ENCODE measurements at places on chromosomes 13 and 19.

DNA sequence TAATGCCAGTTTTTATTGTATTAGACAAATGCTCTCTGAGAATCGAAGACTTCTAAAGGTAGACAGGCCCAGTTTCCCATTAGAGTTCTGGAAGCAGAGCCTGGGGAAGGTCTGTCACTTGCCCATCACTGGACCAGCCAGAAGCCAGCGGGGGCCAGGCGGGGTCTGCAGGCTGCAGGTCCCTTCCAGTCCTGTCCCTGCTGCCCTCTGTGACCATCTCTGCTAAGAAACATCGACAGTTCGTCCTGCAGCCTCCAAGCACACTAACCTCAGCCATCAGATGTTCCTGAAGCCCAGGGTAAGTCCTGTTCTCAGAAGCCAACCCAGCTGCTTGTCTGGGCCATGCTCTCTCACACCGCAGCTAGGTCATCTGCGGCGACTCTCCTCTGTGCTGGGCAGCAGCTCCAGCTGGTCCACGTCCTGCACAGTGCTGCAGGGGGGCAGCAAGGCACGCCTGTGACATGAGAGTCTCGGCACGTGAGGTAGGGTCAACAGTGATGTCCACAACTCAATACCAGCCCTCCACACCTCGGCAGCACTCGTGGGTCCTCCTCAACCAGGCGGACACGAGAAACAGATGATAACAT is 2.9 kb upstream of the ADPRHL1 start:
- DNase-seq = no peak

DNA sequence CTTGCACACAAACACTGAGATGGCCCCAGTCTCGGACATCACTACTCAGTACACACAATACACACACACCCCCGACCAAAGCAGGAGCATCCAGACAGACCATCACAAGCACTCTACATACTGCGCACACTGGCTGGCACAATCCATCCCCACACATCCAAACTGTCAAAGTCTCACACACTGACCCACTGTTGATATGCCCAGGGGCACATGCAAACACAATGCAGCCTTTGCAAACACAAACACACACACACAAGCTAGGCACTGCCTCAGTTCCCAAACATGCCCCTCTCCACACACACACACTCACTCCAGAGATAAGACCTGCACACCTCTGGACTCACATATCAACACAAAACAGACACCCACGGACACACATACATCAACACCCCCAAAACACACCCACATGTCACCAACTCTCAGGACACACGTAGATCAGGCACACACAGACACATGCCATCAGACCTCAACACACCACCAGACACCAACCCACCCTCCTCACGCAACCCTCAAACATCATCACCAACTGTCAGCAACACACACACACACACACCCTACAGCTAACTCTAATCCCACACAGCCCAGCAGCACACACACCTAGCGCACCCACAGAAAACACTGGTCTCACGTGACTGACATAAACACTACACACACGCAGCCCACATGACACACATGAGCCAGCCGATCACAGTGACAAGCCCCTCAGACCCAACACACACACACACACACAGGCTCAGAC is 1.9 kb downstream of the BBC3 start:
- no peak for DNase-seq

DNA sequence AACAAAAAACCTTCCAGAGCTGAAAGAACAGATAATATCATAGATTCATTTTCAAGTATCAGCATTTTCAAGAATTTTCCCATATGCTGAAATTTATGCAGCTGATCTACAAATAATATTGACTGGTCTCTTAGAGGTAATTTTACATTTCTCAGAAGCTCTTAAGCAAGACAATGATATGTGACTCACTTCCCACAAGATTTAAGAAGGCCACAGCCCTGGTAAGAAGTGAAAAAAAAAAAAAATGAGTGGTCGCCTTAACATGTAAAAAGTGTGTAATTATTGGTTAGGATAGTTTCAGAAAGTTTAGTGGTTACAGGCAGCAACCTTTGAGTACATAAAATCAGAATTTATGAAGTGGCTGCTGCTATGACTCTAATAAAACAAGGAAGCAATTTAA is 54.5 kb downstream of the NUFIP1 start:
- no peak for DNase-seq

DNA sequence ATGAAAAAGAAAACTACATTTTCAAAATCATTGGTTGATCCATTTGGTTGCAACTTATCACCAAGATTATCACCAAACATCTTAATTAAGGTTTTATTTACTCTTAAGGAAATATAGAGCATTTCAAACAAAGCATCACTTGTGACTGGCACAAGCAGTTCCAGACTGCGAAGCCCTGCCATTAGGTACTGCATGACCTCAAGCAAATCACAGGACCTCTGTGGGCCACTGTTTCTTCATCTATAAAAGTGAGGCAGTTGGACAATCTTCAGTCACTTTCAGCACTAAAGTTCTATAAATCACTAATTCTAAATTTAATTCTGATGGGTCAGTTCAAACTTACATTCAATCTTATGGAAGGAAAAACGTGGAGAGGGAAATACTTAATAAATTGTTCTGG is 2.0 kb downstream of the ELF1 start:
- no peak for DNase-seq

GRCh38 chr13:79989217-79989661 is 351.7 kb downstream of the SPRY2 start:
- no peak for DNase-seq

- no peak for DNase-seq
Observed at GRCh38 chr13:113595131-113595530, 10.6 kb downstream of the TFDP1 start.

GRCh38 chr13:61830475-61830874 is 414.8 kb upstream of the PCDH20 start:
- DNase-seq = no peak

- DNase-seq = no peak
Observed at GRCh38 chr19:17149393-17150135, 65.6 kb upstream of the USE1 start.

DNA sequence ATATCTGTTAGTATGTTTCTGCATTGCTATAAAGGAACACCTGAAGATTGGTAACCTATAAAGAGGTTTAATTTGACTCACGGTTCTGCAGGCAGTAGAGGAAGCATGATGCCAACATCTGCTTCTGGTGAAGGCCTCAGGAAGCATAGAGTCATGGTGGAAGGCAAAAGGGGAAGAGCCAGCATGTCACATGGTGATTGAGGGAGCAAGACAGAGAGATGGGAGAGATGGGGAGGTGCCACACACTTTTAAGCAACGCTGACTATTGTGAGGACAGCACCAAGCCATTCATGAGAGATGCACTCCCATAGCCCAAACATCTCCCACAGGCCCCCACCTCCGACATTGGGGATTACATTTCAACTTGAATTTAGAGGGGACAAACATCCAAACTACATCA is 32.8 kb downstream of the COG6 start:
- DNase-seq = no peak

GRCh38 chr13:24863748-24864540 is 100.0 kb downstream of the RNF17 start:
- no peak for DNase-seq

GRCh38 chr19:47587295-47587694 is 14.3 kb upstream of the ZNF541 start:
- no peak for DNase-seq
